ACHN (cell line): ENCODE measurements at places on chromosomes 3 and 15.
A peak's percentile ranks its signal among the peaks of the same experiment; 100 is the strongest.

GRCh38 chr3:129657261-129658046 is 51.0 kb upstream of the PLXND1 start:
- peak; percentile 30 for DNase-seq

GRCh38 chr3:70731046-70731445 is 418.6 kb upstream of the MDFIC2 start:
- DNase-seq = no peak

GRCh38 chr3:153856932-153857331 is 264.3 kb upstream of the ARHGEF26 start:
- no peak for DNase-seq

GRCh38 chr3:37737134-37737533 is 124.5 kb upstream of the CTDSPL start:
- DNase-seq = no peak

- DNase-seq = no peak
Observed at GRCh38 chr3:186614266-186614596, 1.4 kb downstream of the AHSG start.

DNA sequence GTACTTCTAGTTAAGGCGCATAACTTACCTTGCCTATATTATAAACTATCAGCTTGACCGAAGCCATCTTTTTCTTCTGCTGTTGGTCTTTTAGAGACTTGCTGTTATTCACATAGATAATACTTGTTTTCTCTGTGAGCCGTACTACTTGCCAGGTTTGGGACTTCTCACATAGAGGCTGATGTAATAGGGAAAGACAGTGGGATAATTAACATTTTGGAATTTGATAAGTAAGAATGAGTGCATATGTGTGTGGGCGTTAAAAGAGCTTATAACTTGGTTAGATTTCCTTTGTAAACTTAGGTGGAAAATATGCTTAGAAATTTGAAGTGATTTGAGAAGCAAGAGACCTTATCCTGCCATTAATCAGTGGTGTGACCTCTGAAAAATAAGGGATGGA is 47.8 kb downstream of the FNDC3B start:
- no peak for DNase-seq

DNA sequence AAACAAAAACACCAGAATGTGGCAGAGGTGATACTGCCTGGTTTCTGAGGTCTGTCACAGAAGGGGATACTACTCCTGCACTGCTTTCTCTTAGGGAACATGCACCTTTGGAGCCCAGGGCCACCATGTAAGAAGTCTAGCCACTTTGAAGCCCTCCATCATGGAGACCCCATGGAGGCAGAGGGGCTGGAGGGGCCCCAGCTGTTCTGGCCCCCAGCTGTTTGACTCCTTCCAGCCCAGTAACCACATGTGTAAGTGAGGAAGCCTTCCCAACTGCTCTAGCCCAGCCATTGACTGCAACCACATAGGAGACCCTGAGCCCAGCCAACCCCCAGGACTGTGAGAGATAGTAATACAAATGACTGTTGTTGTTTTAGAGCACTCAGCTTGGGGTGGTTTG is 9.0 kb upstream of the IGDCC4 start:
- no peak for DNase-seq

DNA sequence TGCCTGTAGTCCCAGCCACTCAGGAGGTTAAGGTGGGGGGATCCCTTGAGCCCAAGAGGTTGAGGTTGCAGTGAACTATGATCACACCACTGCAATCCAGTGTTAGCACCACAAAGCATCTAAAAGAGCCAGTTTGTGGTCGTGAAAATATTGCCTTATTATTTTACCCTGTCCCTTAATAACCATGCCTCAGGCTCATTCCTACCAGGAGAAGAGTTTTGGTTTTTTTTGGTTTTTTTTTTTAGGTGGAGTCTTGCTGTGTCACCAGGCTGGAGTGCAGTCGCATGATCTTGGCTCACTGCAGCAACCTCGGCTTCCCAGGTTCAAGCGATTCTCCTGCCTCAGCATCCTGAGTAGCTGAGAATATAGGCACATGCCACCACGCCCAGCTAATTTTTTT is 17.9 kb upstream of the AVEN start:
- no peak for DNase-seq

GRCh38 chr3:59540696-59541095 is 490.9 kb upstream of the CFAP20DC start:
- DNase-seq = no peak

DNA sequence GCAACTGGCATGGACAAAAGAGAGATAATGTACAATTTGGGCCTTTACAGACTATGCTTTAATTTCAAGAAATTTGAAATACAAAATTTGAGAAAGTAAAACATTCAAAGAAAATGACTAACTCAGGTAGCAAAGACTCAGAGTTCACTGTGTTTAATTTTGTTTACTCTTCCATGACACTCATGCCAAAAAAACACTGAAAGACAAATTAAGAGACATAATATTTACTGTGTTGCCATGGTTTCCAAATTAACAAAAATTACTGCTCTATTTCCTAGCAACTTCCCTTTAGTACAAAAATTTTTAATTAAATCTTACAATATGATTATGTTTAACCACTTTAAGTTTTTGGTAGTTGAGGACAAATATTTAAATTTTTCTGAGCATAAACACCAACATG is 29.6 kb downstream of the LRRFIP2 start:
- no peak for DNase-seq

GRCh38 chr15:66906668-66907614 is 158.5 kb upstream of the SMAD3 start:
- no peak for DNase-seq

DNA sequence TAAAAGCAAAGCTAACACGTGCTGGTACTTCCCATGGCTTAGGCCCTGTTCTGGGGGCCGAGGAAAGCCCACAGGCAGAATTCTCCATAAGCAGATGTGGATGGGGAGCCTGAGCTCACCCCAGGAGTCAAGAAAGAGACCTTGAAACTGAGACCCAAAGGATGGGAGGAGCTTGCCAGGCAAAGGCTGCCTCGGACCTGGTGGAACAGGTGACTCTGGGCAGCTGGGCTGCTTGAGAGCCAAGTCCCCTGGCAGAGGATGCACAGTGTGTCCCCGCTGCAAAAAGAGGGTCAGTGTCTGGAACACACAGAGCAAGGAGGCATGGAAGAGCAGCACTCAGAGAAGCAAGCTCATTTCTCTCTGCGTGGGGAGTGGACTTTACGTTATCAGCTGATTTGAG is 528.7 kb downstream of the GABRG3 start:
- DNase-seq = no peak

DNA sequence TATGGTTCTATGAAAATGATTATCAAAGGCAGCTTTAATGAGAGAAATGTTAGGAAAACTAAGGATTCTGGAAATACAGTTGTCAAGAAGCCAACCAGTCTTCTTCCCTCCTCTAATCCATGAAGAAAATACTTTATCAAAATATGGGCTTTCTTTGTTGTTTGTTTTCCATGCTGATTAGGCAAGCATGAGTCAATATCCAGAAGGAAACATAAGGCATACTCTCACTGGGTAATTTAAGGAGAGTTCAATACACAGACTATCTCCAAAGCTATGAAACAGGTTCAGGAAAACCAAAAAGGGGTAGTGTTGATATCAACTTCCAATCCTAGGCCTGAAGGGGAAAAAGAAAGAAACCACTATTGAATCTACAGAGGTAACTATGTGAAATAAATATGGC is 68.7 kb upstream of the CMC1 start:
- no peak for DNase-seq

- peak; percentile 42 for DNase-seq
Observed at GRCh38 chr3:138114431-138114918, 933 bp downstream of the DZIP1L start.

GRCh38 chr3:17135696-17136095 is 250.9 kb downstream of the PLCL2 start:
- no peak for DNase-seq

DNA sequence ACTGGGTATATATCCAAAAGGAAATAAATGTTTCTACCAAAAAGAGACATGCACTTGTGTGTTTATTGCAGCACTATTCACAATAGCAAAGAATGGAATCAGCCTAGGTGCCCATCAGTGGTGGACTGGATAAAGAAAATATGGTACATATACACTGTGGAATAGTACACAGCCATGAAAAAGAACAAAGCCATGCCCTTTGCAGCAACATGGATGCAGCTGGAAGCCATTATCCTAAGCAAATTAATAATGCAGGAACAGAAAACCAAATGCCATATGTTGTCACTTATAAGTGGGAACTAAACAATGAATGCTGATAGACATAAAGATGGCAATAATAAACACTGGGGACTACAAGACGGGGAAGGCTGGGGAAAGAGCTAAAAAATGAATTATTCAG is 102.9 kb downstream of the RPL39L start:
- DNase-seq = no peak

DNA sequence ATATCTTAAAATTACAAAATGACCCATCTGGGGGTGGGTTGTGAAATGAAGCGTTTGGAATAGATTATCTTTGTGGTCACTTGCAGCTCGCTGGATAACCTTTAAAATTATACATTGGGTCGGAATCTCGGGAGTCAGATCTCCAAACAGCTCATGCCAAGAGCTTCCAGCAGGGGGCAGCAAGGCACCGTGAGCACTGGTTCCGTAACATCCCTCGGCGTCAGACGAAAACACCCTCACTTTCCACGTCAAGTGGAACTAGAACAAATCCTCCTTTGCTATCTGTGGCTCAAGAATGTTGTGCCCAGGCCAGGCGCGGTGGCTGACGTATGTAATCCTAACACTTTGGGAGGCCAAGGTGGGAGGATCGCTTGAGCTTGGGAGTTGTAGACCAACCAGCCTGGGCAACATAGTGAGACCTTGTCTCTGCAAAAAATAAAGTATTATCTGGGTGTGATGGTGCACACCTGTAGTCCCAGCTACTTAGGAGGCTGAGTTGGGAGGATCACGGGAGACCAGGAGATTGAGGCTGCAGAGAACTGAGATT is 31.1 kb downstream of the UMPS start:
- peak; percentile 67 for DNase-seq

- DNase-seq = no peak
Observed at GRCh38 chr3:112459750-112460149, 39.5 kb downstream of the BTLA start.

- peak; percentile 3 for DNase-seq
Observed at GRCh38 chr3:71972031-71972430, 187.1 kb upstream of the PROK2 start.

GRCh38 chr15:31339558-31339895 is 12.9 kb downstream of the KLF13 start:
- DNase-seq = no peak

DNA sequence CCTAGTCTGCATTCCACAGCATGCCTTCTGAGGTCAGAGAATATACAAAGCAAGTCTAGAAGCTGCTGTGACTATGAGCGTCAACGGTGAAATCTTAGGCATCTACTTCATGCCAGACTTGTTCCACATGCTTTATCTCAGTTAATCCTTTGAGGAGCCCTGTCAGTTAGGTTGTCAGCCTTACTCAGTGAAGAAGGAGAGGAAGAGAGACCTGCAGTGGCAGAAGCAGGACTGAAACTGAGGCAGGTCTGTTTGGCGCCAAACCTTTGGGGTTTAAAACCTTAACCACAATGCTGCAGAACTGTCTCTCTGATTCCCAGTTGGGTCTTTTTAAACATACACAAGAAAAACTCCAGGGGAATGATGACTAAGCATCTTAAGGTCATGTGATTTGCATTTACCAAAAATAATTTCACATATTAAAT is 139.0 kb upstream of the LIPC start:
- DNase-seq = no peak

DNA sequence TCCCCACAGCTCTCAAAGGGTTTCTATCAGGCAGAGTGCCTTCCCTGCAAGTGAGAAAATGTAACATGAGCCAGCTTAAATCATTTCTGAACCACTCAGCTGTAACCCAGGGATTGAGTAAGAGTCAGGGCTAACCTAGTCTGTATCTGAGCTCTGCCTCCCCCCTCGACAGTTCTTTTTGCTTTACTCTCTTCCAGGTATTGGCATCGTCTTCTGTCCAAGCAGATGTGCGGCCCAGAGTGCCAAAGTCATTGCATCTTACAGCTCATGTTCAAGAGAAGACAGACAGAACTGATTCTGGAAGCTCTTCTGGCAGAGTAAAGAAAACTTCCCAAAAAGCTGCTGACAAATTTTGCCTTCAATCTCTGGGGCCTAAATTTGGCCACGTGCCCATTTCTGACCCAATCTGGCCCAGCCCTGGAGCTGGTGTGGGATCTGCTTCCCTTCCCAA is 74.8 kb downstream of the ABHD5 start:
- peak; percentile 28 for DNase-seq

- DNase-seq = no peak
Observed at GRCh38 chr3:184629555-184630160, 68.1 kb downstream of the EPHB3 start.

DNA sequence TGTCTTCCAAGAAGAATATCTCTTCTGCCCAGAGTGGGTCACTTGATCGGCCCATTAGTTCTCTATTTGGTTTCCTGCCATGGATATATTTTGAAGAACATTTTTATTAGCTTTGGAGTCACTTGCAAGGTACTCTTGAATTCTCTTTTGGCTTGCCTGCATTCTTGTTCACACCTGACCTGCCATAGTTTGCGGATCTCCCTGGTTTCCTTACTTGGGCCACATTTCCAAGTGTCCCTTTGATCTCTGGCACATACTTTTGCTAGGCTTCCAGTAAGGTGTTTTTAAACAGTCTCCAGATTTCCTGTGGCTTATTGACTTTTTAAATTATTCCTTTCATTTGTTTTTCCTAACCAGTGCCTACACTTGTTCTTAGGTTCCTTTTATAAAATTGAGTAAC is 488.5 kb upstream of the MDFIC2 start:
- DNase-seq = no peak

- DNase-seq = peak; percentile 55
Observed at GRCh38 chr3:139534455-139534812, 5.1 kb downstream of the RBP1 start.

DNA sequence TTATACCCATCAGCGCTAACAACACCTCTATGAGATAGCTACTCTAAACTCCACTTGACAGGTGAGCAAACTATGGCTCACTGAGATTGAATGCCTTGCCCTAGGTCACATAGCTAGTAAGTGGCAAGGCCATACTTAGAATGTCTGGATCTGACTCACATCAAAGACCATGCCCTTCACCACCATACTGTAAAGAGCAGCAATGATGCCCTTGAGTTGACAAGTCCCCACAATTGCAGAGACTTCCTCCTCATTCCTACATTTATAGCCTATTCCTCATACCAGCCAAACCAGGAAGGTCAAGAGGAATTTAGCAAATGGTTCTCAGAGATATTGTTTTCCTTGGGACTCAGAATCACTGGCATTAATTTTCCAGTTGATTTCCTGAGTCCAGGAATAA is 157.8 kb upstream of the SNTN start:
- no peak for DNase-seq

DNA sequence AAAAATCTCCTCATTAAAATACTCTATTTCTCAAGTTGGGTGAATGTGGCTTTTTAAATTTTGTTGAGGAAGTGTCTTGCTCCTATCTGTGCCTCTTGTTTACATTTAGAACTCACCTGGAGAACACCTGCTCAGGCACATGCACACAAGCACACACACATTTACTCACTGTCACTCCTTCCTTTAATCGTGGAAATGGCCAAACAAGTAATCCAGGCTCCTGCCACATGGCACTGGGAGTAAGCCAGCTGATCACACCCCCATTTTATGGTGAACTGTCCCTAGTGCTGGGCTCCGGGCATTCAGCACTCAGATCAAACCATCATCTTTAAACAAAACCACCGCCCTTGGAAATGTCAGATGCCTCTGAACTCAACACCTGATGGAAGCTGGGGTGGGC is 204.7 kb upstream of the BHLHE40 start:
- DNase-seq = no peak
